ENCODE measurements at places on chromosomes 16 and 17. TPM values are rescaled to one million over a fixed set of nuclear protein-coding genes. Genes with fewer than 3 reads are reported as not detected.

The TM4SF5 gene
- total RNA-seq: not detected

- H3K4me3 ChIP-seq: no peak overlapping the region
- no peaks in the 10 kb centered on the region for H3K4me1 ChIP-seq
- DNase-seq: no peak
Observed at GRCh38 chr16:2702871-2703745, 16.9 kb downstream of the PRSS27 start.

DNA sequence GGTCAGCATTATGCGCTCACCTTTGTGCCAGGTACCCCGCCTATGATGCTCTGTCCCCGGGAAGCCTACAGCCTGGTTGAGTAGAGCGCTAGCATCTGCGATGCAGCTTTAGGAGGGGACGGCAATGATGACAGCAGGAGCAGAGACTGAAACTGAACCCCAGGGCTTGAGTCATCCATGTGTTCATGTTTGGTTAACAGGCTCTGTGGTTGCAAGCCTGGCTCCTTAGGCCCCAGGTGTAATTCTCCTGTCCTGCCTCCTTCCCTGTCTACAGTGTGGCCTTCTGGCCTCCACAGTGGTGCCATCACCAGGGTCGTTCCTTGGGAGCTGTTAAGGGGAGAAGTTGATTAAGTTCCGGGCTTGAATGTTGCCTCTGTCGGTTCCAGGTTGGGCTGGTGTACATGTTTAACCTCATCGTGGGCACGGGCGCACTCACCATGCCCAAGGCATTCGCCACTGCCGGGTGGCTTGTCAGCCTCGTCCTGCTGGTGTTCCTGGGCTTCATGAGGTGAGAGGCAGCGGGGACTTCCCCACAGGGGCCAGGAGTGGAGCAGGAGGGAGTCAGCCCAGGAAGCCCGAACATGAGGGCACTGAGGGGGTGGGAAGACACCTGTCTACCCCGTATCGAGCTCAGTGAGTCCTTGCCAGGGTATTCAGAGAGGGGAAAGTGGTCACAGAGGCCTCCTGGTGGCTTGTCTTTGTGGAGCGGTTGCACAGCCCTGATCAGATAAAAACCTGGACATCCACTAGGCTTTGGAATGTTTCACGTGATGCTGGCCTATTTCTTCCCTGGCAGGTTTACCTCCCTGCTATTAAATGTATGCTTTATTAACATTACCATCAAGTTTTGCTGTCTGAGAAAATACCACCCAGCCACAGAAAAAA, 9.2 kb upstream of the NAT9 start:
- no peak for DNase-seq
- H3K27me3 ChIP-seq: no peaks in the 10 kb centered on the region
- H3K27ac ChIP-seq: peak overlapping the region; percentile 79

DNA sequence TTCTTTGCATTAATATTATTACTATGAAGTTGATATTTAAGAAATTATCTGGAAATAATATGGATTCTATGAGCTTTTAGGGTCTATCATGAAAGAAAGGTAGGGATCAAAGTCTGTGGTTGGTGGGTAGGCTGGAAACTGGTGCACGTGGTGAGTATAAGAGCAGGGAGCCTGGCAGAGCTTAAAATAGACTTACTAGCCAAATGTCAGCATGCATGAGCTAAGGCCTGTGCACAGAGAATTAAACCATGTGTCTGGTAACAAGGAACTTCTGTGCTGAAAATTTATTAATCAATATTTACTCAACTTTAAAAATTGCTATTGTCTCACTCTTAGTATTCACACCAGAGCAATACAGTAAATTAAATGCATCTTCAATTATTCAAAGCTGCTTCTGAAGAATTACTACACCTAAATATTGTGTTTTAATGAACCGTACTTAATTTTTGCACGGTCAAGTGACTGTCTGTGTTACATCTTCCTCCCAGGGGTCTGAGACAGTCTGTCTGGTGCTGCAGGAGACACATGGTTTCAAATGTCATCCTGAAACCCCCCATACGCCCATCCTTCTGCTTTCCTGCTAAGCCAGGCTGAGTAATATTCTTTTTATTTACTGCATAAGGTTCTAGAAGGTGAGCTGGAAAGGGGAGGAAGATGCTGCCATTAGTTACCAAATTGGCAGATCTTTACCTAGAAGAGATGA, 161.0 kb upstream of the NLRP1 start:
- H3K36me3 ChIP-seq: no peaks in the 10 kb centered on the region
- DNase-seq: no peak
- no peak overlapping the region for H3K27ac ChIP-seq
- no peaks in the 10 kb centered on the region for H3K4me1 ChIP-seq

- H3K36me3 ChIP-seq: no peaks in the 10 kb centered on the region
- peaks cover 13% of the 10 kb centered on the region for H3K4me1 ChIP-seq
- peak overlapping the region; percentile 61 for H3K27ac ChIP-seq
- peak; percentile 55 for DNase-seq
- peaks cover 7% of the 10 kb centered on the region for H3K27me3 ChIP-seq
Observed at GRCh38 chr17:6548578-6549330, 7.6 kb downstream of the PITPNM3 start.

DNA sequence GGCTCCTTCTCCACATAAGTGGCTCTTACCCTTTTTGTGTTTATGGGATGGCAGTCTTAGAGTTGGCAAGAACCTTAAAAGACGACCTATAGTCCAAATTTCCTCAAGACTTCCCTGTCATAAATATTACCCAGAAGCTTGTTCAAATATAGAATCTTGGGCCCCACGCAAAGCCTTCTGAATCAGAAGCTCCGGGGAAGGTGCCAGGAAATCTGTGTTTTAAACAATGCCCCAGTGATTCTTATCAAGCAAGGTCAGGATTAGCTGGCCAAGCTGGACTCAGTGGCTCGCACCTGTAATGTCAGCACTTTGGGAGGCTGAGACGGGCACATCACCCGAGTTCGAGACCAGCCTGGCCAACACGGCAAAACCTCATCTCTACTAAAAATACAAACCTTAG, 85.7 kb downstream of the TIMM22 start:
- DNase-seq: no peak
- H3K27me3 ChIP-seq: no peaks in the 10 kb centered on the region
- H3K4me3 ChIP-seq: no peak overlapping the region
- H3K4me1 ChIP-seq: no peaks in the 10 kb centered on the region
- no peak overlapping the region for H3K27ac ChIP-seq
- H3K36me3 ChIP-seq: peaks cover 25% of the 10 kb centered on the region

The KRT31 gene
- not detected for total RNA-seq

DNA sequence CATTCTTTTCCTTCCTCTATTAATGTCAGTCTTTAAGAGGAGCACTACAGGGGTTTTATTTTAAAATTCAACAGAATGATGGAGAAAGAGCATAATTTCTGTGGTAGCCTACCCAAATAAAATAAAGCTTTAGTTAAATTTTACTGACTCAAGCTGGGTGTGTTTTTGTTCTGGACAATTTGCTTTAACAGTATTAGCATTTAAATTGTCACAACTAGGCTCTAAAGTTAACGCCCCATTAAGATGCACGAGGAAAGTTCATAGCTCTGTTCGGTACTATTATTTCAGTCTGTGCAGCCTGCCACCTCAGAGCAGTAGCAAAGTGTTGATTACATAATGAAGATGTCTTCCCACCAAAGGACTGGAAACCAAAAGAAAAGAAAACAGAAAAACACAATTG, 52.0 kb downstream of the CDK12 start:
- H3K27me3 ChIP-seq: no peaks in the 10 kb centered on the region
- no peak overlapping the region for H3K27ac ChIP-seq
- peaks cover 59% of the 10 kb centered on the region for H3K36me3 ChIP-seq
- DNase-seq: no peak
- H3K4me3 ChIP-seq: no peak overlapping the region
- H3K4me1 ChIP-seq: peaks cover 5% of the 10 kb centered on the region

- no peak for DNase-seq
- no peaks in the 10 kb centered on the region for H3K27me3 ChIP-seq
- no peaks in the 10 kb centered on the region for H3K36me3 ChIP-seq
- no peak overlapping the region for H3K27ac ChIP-seq
- no peaks in the 10 kb centered on the region for H3K4me1 ChIP-seq
Observed at GRCh38 chr17:72171703-72172667, 51.2 kb downstream of the SOX9 start.

DNA sequence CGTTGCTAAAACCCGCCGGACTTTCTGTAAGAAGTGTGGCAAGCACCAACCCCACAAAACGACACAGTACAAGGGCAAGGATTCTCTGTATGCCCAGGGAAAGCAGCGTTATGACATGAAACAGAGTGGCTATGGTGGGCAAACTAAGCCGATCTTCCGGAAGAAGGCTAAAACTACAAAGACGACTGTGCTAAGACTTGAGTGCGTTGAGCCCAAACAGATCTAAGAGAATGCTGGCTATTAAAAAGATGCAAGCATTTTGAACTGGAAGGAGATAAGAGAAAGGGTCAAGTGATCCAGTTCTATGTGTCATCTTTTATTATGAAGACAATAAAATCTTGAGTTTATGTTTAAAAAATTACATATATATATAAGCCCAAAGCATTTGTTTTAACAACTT, 20.3 kb downstream of the HELZ start:
- H3K36me3 ChIP-seq: peaks cover 42% of the 10 kb centered on the region
- no peak overlapping the region for H3K27ac ChIP-seq
- H3K4me3 ChIP-seq: no peak overlapping the region
- H3K4me1 ChIP-seq: peaks cover 24% of the 10 kb centered on the region

The TMEM231 gene
- 1.9 TPM for total RNA-seq

- H3K36me3 ChIP-seq: peaks cover 12% of the 10 kb centered on the region
- H3K27ac ChIP-seq: peak overlapping the region; percentile 91
- no peak for DNase-seq
Observed at GRCh38 chr16:89864527-89864820, 8.9 kb upstream of the TCF25 start.

The THRA gene
- total RNA-seq: 8.6 TPM

The KRT20 gene
- total RNA-seq: not detected

DNA sequence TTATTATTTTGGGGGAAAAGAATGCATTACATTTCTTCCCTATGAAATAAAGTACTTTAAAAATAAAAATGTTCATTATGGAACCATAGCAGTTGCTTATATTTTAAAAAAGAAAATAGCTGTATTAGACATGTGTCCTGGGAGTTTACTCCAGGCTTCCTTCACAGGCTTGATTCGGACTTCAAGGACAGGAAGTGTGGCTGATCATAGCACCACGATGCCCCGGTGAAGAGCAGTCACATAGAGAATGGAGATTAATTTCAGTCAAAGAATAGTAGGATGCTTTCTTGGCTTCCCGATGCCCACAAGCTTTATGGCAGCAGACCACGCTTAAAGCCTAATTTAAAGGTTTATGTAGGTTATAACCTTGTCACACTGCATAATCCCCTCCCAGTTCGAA, 125.1 kb downstream of the NPIPB5 start:
- H3K27me3 ChIP-seq: peaks cover 6% of the 10 kb centered on the region
- no peak for DNase-seq
- H3K36me3 ChIP-seq: no peaks in the 10 kb centered on the region
- H3K4me1 ChIP-seq: no peaks in the 10 kb centered on the region
- H3K27ac ChIP-seq: no peak overlapping the region

DNA sequence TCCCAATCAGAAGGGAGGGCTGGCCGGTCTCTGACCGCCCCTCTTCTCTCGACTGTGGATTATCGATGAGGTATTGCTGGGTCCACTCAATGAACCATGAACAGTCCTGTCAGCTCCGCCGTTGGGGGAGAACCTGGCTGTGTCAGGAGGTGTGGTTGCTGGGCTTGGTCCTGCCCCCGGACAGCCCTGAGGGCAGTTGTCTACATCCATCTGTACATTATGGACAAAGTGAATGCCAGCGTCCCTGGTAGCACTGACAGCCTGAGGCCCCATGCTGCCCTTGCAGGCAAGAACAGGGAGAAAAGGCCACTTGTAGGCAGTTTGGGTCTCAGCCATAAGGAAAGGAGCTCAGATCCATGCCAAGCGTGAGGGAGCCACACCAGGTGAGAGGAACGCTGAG, 38.9 kb downstream of the ST3GAL2 start:
- no peak overlapping the region for H3K4me3 ChIP-seq
- peaks cover 10% of the 10 kb centered on the region for H3K36me3 ChIP-seq
- peaks cover 30% of the 10 kb centered on the region for H3K4me1 ChIP-seq
- no peaks in the 10 kb centered on the region for H3K27me3 ChIP-seq
- H3K27ac ChIP-seq: peak overlapping the region; percentile 25

DNA sequence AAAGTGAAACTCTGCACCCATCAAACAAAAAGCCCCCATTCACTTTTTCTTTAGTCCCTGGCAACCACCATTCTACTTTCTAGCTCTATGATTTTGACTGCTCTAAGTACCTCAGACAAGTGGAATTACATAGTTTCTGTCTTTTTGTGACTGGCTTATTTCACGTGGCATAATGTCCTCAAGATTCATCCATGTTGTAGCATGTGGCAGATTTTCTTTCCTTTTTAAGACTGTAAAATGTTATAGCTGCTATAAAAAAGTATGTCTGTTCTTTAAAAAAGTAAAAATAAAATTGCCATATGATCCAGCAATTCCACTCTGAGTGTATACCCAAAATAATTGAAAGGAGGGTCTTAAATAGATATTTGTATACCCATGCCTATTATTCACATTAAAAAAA, 429.7 kb downstream of the CDH8 start:
- H3K4me1 ChIP-seq: no peaks in the 10 kb centered on the region
- no peak overlapping the region for H3K27ac ChIP-seq
- no peak for DNase-seq
- H3K36me3 ChIP-seq: no peaks in the 10 kb centered on the region
- no peak overlapping the region for H3K4me3 ChIP-seq

DNA sequence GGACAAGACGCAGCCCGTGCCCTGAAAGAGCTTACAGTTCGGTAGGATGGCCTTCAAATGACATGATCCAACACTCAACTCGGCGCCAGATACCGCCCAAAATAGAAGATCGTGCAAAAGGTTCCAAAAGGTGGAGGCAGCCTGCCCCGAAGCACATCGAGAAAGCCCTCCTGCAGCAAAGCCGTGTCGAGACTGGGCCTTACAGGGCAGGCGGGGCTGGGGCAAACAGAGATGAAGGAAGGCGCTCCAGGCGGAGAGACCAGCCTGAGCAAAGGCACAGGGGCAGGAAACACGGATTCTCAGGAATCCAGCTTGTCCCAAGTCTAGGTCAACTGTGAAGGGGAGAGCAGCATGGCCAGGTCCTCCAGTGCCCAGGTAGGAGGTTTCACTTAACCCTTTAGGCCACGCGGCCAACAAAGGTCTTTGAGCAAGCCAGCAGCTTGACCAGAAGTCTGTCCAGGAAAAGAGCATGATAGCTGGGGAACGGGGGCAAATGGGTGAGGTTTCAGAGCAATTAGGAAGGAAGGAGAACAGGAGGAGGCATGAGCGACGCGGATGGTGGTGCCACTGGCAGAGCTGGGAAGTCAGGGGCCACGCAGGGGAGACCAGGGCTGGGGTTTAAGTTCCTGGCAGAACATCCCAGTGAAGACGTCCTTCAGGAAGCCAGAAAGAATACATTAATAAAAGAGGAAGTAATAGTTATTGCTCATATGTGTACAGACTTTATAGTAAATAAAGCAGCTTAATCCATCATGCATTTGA, 21.2 kb upstream of the EIF1 start:
- peak overlapping the region; percentile 79 for H3K4me3 ChIP-seq
- H3K27ac ChIP-seq: peak overlapping the region; percentile 98
- no peaks in the 10 kb centered on the region for H3K36me3 ChIP-seq
- no peak for DNase-seq

Data from activated CD4-positive, alpha-beta T cell treated with anti-CD3 and anti-CD28 coated beads, Interleukin-2, amount 10 ng/mL, durations not matched to agents 7 days and 5 days (primary cell).